ENCODE measurements at places on chromosomes 6 and 20. TPM values are rescaled to one million over a fixed set of nuclear protein-coding genes. Genes with fewer than 3 reads are reported as not detected.

The PGC gene
- total RNA-seq = not detected

The ZNF391 gene
- 1.00 TPM for total RNA-seq

The FOXC1 gene
- 0.33 TPM for total RNA-seq

The COL19A1 gene
- total RNA-seq = 14.3 TPM
